ENCODE measurements at places on chromosomes 13 and 19.

- no peak for DNase-seq
These were observed 22.9 kb downstream of the NLRP12 start for GRCh38 chr19:53801257-53801656.

DNA sequence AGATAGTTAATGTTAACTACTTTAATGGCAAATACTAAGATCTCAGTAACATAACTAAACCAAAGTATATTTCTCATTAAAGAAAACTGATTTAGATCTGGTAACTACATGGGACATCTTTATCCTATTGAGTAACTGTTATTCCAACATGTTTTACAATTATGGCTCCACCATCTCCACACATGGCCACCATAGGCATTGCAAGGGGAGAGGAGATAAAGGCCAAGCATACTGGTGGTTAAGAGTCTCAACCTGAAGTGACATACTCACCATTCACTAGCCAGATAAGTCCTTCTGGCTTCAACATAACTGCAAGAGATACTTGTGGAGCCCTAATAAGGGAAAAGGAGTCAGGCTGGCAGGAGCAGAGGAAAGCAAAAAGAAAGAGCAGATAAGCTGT lies 1586.4 kb upstream of the SPRY2 start:
- no peak for DNase-seq

- DNase-seq: no peak
These were observed 10.4 kb upstream of the GPR32 start for GRCh38 chr19:50759886-50760285.

- DNase-seq: no peak
These were observed 202.0 kb downstream of the FOXO1 start for GRCh38 chr13:40464337-40465014.

- no peak for DNase-seq
These were observed 3.7 kb downstream of the AP2A1 start for GRCh38 chr19:49770529-49770928.

GRCh38 chr19:54873990-54874389 lies at the start of gene FCAR:
Gene FCAR, plus strand, starts transcription at chr19:54874235. Its CDS starts 55 bp downstream, at chr19:54874290.
- DNase-seq: no peak

GRCh38 chr13:70812481-70812880 lies 704.2 kb upstream of the KLHL1 start:
- no peak for DNase-seq

- DNase-seq: no peak
These were observed 373.5 kb downstream of the KCTD12 start for GRCh38 chr13:76512721-76513145.

Data from stimulated activated naive CD4-positive, alpha-beta T cell treated with Interleukin-2 at 50 U/mL for 16 hours (primary cell).